ENCODE measurements at places on chromosomes 5 and 9. TPM values are rescaled to one million over a fixed set of nuclear protein-coding genes. Genes with fewer than 3 reads are reported as not detected.

DNA sequence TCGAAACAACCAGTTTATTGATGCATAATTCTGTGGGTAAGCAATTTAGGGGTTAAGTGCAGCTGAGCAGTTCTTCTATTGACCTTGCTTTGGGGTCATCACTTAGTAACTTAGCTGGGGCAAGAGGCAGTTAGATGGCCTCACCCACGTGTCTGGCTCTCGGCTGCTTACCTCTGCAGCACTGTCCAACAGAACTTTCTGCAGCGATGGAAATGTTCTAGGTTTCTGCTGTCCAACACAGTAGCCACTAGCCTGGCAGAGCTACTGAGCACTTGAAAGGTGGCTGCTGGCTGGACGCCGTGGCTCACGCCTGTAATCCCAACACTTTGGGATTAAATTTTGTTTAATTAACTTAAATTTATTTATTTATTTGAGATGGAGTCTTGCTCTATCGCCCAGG, 13.1 kb upstream of the URM1 start:
- H3K27me3 ChIP-seq = no peaks in the 10 kb centered on the region
- no peak overlapping the region for H3K4me3 ChIP-seq
- H3K27ac ChIP-seq = no peak overlapping the region
- DNase-seq = no peak
- H3K36me3 ChIP-seq = peaks cover 50% of the 10 kb centered on the region
- H3K4me1 ChIP-seq = peaks cover 9% of the 10 kb centered on the region

GRCh38 chr5:151383011-151383410, 35.7 kb upstream of the SLC36A2 start:
- H3K36me3 ChIP-seq = no peaks in the 10 kb centered on the region
- DNase-seq = no peak
- H3K4me3 ChIP-seq = no peak overlapping the region
- no peaks in the 10 kb centered on the region for H3K4me1 ChIP-seq

GRCh38 chr5:59584858-59585846, 308.4 kb downstream of the PDE4D start:
- no peaks in the 10 kb centered on the region for H3K36me3 ChIP-seq
- no peaks in the 10 kb centered on the region for H3K4me1 ChIP-seq
- peak overlapping the region; percentile 43 for H3K27ac ChIP-seq
- DNase-seq = no peak
- H3K27me3 ChIP-seq = no peaks in the 10 kb centered on the region

DNA sequence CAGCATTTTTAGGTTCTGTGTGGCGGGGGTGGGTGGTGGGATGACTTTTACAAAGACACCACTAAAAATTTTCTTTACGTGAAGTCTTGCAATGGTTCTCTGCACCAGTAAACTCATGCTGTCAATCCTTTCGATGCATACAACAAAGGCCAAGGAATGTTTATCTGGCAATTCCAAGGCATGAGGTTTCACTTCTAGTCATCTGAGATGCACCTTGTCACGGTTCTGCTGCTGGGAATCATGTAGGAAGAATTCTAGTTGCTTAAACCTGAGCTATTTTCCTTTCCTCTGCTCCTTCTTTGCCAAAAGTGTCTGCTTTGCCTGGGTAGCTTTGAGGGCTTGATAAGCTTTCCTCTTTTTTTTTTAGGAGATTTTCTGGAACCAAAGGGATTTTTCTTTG, 1204.5 kb upstream of the SEMA6A start:
- no peaks in the 10 kb centered on the region for H3K36me3 ChIP-seq
- H3K4me1 ChIP-seq = no peaks in the 10 kb centered on the region
- no peaks in the 10 kb centered on the region for H3K27me3 ChIP-seq

DNA sequence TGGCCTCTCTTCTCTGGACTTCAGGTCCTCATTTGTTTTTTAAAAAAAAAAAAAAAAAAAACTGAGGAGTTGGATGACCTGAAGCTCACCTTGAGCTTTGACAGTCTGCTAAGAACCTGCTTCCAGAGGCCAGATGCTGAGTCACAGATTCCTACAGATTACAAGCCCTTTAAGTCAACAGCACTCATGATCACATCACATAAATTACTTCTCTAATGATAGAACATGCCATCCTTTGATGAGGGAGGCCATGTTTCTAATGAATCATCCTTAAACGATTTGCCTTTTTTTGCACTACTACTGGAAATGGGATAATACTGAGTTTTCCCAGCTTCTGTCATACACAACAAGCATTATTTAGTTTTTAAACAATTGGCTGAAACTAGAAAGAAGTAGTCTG, 34.2 kb upstream of the MYOT start:
- no peaks in the 10 kb centered on the region for H3K4me1 ChIP-seq
- H3K27me3 ChIP-seq = no peaks in the 10 kb centered on the region
- no peaks in the 10 kb centered on the region for H3K36me3 ChIP-seq
- no peak overlapping the region for H3K4me3 ChIP-seq

Gene ACSL6
- 1.1 TPM for total RNA-seq

All from left lung (tissue), 14 donors.